Activated CD4-positive, alpha-beta T cell treated with anti-CD3 and anti-CD28 coated beads, Interleukin-2, amount 10 ng/mL, durations not matched to agents 24 days and 14 days (primary cell): ENCODE measurements at places on chromosomes 3 and 15. TPM values are rescaled to one million over a fixed set of nuclear protein-coding genes. Genes with fewer than 3 reads are reported as not detected.

Gene MELTF
- total RNA-seq, result 8.8 and 10.6 TPM in 2 replicates

Gene SCG5
- 1.5 and 2.2 TPM in 2 replicates for total RNA-seq

GRCh38 chr3:52891615-52892081 lies 5.7 kb downstream of the STIMATE start:
- DNase-seq, result no peak

DNA sequence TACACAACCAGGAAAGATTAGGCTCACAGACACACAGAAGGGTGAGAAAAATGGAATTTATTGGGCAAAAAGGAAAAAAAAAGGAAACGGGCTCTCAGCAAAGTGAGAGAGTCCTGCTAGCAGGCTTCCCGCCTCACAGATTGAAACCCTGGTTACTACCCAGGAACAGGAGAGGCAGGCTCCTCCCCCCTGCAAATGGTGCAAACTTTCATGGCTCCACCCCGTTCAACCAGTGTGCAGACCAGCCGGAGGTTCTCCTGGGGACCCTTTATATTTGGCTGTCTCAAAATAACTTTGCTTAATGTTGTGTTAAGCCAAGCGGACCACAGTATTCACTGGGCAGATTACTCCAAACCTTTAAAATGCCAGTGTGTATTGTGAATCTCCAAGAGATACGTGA lies 40.3 kb downstream of the IL1RAP start:
- DNase-seq, result no peak
